ENCODE measurements at places on chromosomes 4 and X.

DNA sequence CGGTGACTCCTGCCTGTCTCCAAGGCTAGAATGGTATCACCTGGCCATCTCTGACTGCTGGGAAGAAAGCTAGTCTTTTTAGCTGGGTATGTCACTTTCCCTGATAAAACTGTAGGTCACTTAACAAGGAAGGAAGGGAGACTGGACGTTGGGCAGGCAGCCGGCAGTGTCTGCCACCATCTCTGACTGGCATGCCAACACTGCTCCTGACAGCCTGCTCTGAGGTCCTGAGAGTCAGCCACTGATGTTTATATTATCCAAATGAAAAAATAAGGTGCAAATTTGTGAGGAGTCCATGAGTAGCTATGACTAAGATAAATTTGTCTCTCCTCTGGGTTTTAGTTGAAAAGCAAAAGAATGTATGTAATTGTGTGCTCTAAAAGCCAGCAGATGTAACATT, 77.2 kb downstream of the SNX25 start:
- no peak for DNase-seq

GRCh38 chr4:94603170-94603747, 151.5 kb downstream of the PDLIM5 start:
- no peak for DNase-seq

GRCh38 chr4:149708513-149709130, 107.0 kb downstream of the IQCM start:
- DNase-seq, result no peak

GRCh38 chrX:103831803-103832544, at the start of gene RAB9B:
Gene RAB9B, minus strand, starts transcription at chrX:103832257. Its CDS starts 6,473 bp downstream, at chrX:103825784.
- no peak for DNase-seq

DNA sequence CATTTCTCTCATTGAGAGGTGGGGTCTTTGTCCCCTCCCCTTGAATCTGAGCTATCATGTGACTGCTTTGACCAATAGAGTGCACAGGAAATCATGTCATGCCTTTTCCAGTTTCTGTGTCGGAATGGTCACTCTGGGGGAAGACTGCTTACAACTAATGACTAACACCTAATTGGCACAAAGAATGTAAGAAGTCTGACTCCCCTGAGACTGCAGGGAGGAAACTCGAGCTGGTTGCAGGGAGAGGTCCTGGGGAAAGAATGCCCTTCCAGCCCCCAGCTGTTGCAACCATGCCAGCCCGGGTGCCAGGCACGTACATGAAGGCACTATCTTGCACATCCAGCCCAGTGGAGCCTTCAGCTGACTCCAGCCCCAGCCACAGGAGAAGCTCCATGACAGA, 254.2 kb downstream of the DHX15 start:
- DNase-seq, result no peak

GRCh38 chrX:1226249-1226648, 13.8 kb upstream of the CRLF2 start:
- DNase-seq, result no peak

DNA sequence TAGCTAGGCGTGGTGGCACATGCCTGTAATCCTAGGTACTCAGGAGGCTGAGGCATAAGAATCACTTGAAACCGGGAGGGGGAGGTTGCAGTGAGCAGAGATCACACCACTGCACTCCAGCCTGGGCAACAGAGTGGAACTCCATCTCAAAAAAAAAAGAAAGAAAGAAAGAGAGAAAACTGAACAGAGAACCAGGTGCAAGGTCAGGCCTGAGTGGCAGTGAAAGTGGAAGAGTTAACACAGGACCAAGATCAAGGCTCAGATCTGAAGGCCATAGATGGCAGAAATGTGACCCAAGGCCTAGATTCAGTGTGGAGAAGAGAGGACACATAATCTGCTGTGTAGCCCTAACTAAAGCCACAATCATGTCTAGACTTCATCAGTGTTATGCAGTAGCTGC, 4.9 kb upstream of the ZNF630 start:
- no peak for DNase-seq

DNA sequence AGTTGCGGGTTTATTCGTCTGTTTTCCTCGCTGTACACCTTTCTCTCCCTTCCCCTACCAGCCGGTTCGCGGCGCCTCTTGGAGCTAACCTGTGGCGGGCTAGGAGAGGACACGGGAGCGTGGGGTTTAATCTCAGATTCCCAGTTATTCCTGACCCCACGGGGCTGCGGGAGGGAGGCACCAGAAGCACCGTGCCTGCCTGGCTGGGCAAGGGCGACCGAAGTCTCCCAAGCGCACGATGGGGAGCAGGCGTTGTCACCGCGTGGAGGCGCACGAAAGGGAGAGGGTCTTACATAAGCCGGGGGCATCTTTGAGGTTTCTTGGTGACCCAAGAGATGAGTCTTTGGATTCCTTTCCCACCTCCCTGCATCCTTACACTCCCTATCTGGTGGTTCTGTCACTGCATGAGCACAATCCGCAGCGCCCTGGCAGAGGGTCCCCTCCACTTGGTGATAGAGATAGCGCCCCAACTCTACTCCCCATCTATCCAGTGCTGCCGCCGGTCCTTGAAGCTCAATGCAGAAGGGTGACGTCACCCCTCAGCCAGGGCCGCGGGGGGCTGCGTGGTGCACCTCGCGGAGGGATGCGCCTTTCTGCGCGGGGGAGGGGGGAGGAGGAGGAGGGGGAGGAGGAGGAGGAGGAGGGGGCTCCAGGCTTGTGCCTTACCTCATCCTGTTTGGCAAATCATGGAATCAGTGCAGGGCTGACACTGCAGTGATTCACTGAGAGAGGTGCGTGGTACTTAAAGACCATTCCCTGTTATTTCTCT, 793 bp downstream of the TSPAN7 start:
- no peak for DNase-seq

All from suppressor macrophage treated with lipopolysaccharide for 4 hours (primary cell).